ENCODE measurements at places on chromosomes 1 and 21. TPM values are rescaled to one million over a fixed set of nuclear protein-coding genes. Genes with fewer than 3 reads are reported as not detected.

Gene ASPM
- 1.6 TPM for total RNA-seq

Gene CRYAA
- total RNA-seq = not detected

Gene INTS7
- total RNA-seq = 9.4 TPM

Gene PDC
- total RNA-seq = not detected

DNA sequence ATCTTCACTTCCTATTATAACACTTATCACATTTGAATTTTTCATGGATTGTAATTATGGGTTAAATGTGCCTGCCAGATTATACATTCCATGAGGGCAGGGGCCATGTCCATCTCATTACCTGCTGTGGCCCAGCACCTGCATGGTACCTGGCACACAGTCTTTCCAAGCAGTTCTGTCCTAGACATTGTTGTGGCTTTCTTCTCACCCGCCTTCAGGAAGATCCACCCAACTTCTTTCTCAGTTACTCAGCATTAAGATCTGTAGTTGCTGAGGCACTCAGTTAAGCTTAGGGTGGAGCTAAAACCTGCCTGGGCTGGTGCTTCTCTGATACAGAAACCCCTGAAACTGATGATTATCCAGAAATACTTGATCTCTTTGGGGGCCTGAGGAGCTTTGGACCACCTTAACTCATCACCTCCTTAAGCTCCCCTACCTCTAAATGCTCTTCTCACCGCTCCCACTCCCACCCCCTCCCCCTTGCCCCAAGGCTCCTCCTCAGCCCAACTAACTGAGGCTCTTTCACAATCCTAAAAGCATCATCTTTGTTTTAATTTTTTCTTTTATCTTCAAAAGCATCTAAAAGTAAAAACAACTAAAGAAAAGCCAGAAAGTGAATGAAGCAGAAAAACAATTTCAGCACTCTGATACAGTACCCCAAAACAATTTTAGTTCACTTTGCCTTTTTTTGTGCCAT lies 190.6 kb downstream of the FGGY start:
- no peak overlapping the region for H3K27ac ChIP-seq
- no peaks in the 10 kb centered on the region for H3K27me3 ChIP-seq
- no peak for DNase-seq

- no peak for DNase-seq
- H3K36me3 ChIP-seq = no peaks in the 10 kb centered on the region
- H3K4me1 ChIP-seq = no peaks in the 10 kb centered on the region
- H3K27me3 ChIP-seq = no peaks in the 10 kb centered on the region
- no peak overlapping the region for H3K27ac ChIP-seq
Observed at GRCh38 chr1:43878854-43879253, 54.7 kb upstream of the ARTN start.

DNA sequence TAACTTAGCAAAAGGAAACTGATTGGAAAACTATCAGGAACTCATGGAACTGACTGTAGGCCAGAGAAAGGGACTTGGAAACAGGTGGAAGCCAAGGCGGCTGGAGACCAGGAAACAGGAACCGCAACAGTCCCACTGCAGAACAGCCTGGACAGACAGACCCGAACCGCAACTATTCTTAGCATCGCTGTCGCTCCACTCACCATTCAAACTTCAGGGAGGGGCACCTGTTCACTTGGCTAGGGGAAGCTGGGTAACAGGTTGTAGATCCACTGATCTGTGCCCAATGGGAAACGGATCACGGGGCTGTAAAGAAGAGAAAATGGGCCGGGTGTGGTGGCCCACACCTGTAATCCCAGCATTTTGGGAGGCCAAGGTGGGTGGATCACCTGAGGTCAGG lies 61.9 kb downstream of the CLSTN1 start:
- no peaks in the 10 kb centered on the region for H3K36me3 ChIP-seq
- H3K27ac ChIP-seq = no peak overlapping the region
- H3K4me3 ChIP-seq = no peak overlapping the region
- no peaks in the 10 kb centered on the region for H3K27me3 ChIP-seq

GRCh38 chr1:248757784-248758195 lies 2.2 kb upstream of the LYPD8 start:
- H3K27me3 ChIP-seq = no peaks in the 10 kb centered on the region
- DNase-seq = no peak
- no peak overlapping the region for H3K4me3 ChIP-seq
- no peaks in the 10 kb centered on the region for H3K4me1 ChIP-seq
- no peak overlapping the region for H3K27ac ChIP-seq
- H3K36me3 ChIP-seq = no peaks in the 10 kb centered on the region

GRCh38 chr1:97063532-97063931 lies 341.9 kb downstream of the PTBP2 start:
- H3K27ac ChIP-seq = no peak overlapping the region
- no peak for DNase-seq
- H3K4me1 ChIP-seq = no peaks in the 10 kb centered on the region

Measured in aorta (tissue), 5 donors.